ENCODE measurements at places on chromosomes 5 and 9. TPM values are rescaled to one million over a fixed set of nuclear protein-coding genes. Genes with fewer than 3 reads are reported as not detected.
A peak's percentile ranks its signal among the peaks of the same experiment; 100 is the strongest.

DNA sequence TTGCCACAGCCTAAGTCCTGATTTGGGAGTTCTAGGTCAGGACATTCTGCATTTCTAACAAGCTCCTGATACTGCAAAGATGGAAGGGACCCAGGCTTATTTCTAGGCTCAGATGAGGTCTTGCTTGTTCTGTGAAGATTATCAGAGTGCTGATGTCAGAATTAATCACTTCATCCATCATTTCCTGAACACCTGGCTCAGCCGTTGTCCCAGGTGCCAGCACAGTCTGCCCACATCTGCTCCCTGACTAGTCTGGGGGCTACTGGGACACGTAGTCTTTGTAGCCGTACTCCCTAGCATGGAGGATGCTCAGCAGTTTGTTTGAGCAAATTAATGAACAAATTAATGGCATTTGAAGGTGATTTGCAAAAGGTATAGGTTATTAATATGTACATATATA lies 17.9 kb upstream of the SPINK4 start:
- H3K4me3 ChIP-seq: no peak overlapping the region
- H3K27ac ChIP-seq: no peak overlapping the region
- DNase-seq: no peak
- no peaks in the 10 kb centered on the region for H3K27me3 ChIP-seq
- H3K4me1 ChIP-seq: peaks cover 10% of the 10 kb centered on the region
- no peaks in the 10 kb centered on the region for H3K36me3 ChIP-seq

DNA sequence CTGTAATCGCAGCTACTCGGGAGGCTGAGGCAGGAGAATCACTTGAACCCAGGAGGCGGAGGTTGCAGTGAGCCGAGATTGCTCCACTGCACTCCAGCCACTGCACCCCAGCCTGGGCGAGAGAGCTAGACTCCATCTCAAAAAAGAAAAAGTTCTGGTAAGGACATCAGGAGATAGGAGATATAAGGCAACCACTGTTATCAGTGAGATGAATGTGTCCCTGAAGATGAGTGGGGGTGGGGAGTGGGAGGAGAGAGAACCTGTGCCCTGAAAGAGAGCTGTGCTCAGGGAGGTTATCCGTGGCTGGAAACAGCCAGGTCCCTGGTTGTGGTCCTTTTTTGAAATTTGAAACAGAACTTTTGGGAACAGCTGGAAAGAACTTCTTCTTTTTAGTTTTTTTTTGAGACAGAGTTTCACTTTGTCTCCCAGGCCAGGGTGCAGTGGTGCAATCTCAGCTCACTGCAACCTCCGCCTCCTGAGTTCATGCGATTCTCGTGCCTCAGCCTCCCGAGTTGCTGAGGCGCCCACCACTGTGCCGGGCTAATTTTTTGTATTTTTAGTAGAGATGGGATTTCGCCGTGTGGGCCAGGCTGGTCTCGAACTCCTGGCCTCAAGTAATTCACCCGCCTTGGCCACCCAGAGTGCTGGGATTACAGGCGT lies 2.6 kb downstream of the PTPA start:
- H3K36me3 ChIP-seq: no peaks in the 10 kb centered on the region
- DNase-seq: no peak
- H3K4me3 ChIP-seq: no peak overlapping the region
- peaks cover 11% of the 10 kb centered on the region for H3K4me1 ChIP-seq
- no peaks in the 10 kb centered on the region for H3K27me3 ChIP-seq

GRCh38 chr9:36101916-36102741 lies 34.4 kb upstream of the GLIPR2 start:
- no peaks in the 10 kb centered on the region for H3K36me3 ChIP-seq
- no peak overlapping the region for H3K27ac ChIP-seq

GRCh38 chr9:116656501-116656971 lies 30.6 kb upstream of the TRIM32 start:
- no peaks in the 10 kb centered on the region for H3K27me3 ChIP-seq
- peaks cover 23% of the 10 kb centered on the region for H3K4me1 ChIP-seq
- H3K27ac ChIP-seq: no peak overlapping the region
- DNase-seq: no peak
- no peaks in the 10 kb centered on the region for H3K36me3 ChIP-seq

- H3K4me3 ChIP-seq: no peak overlapping the region
- H3K36me3 ChIP-seq: no peaks in the 10 kb centered on the region
- DNase-seq: no peak
- H3K27me3 ChIP-seq: no peaks in the 10 kb centered on the region
Measured at GRCh38 chr5:139669662-139670368, 21.7 kb downstream of the CXXC5 start.

- H3K4me3 ChIP-seq: no peak overlapping the region
- no peak for DNase-seq
- H3K36me3 ChIP-seq: no peaks in the 10 kb centered on the region
- H3K27me3 ChIP-seq: no peaks in the 10 kb centered on the region
- H3K4me1 ChIP-seq: peaks cover 7% of the 10 kb centered on the region
- peak overlapping the region; percentile 17 for H3K27ac ChIP-seq
Measured at GRCh38 chr9:130766021-130766926, 68.8 kb upstream of the ABL1 start.

- no peak overlapping the region for H3K4me3 ChIP-seq
- H3K27ac ChIP-seq: no peak overlapping the region
- no peak for DNase-seq
- no peaks in the 10 kb centered on the region for H3K4me1 ChIP-seq
Measured at GRCh38 chr5:154430466-154430865, 15.3 kb upstream of the SAP30L start.

DNA sequence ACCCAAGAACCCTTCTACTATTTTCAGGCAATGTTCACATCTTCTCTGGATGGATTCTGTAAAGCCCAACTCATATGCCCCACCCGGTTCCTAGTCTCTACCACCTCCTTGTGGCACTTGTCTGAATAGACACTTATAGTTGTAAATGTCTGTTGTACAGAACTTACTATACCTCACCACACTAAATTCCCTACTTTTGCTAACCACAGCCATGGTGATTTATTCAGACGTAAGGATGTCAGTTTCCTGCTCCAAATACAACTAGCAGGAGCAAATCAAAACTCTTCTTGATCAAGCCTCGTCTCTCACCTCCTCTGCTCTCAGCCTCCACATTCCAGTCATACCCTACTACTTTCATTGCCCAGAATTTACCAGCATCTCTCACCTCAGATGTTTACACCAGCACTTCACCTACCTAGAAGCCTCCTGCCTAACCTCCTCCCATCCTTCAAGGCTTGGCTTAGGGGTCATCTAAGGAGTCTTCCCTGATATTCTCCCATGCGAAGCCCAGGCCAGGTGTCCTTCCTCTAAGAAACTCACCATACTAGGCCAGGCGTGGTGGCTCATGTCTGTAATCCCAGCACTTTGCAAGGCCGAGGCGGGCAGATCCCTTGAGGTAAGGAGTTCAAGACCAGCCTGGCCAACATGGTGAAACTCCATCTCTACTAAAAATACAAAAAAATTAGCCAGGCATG lies 75.5 kb downstream of the MAPKAP1 start:
- no peak overlapping the region for H3K27ac ChIP-seq
- no peaks in the 10 kb centered on the region for H3K27me3 ChIP-seq
- H3K4me3 ChIP-seq: no peak overlapping the region
- peak; percentile 58 for DNase-seq
- peaks cover 14% of the 10 kb centered on the region for H3K4me1 ChIP-seq

GRCh38 chr9:34047864-34048726 lies 592 bp downstream of the UBAP2 start:
- H3K27ac ChIP-seq: peak overlapping the region; percentile 100
- no peaks in the 10 kb centered on the region for H3K27me3 ChIP-seq
- peak; percentile 48 for DNase-seq
- peaks cover 16% of the 10 kb centered on the region for H3K4me1 ChIP-seq
- peak overlapping the region; percentile 73 for H3K4me3 ChIP-seq
- peaks cover 4% of the 10 kb centered on the region for H3K36me3 ChIP-seq

GRCh38 chr9:24436761-24437160 lies 108.9 kb downstream of the IZUMO3 start:
- H3K27ac ChIP-seq: no peak overlapping the region
- DNase-seq: no peak
- no peaks in the 10 kb centered on the region for H3K36me3 ChIP-seq
- H3K27me3 ChIP-seq: no peaks in the 10 kb centered on the region
- H3K4me1 ChIP-seq: no peaks in the 10 kb centered on the region

DNA sequence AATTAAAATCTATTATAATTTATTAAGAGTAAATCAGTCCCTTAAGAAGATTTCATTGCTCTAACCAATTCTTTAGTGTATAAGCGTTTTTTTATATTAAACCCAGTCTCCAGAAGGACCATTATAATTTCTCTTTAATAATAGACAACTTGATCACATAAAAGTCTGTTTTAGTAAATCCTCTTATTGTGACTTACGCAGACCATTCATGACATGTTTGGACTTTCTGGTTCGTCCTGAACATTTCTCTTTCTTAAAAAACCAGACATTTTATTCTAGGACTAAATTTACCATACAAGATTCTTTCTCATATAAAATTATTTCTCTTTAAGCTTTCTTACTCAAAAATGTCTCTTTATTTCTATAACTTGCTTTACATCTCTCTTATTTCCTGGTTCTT lies 196.2 kb upstream of the RAI14 start:
- no peaks in the 10 kb centered on the region for H3K4me1 ChIP-seq
- H3K36me3 ChIP-seq: no peaks in the 10 kb centered on the region
- no peaks in the 10 kb centered on the region for H3K27me3 ChIP-seq
- no peak overlapping the region for H3K27ac ChIP-seq
- no peak overlapping the region for H3K4me3 ChIP-seq

DNA sequence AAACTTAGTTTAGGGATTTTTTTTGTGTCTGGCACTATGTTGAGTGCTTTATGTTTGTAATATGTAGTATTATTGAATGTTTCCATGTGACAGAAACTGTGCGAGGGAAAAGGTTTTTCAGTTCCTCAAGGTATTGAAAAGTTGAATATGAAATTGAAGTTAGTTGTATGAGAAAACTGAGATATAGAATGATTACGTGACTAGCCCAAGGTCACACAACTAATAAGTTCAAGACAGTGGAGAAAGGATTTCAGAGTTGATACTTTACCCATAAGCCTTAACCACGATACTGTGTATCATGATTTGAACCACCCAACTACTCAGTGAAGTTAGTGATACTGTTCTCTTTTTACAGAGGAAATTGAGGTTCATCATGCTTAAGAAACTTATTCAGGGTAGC lies 5.7 kb downstream of the NIPBL start:
- peaks cover 3% of the 10 kb centered on the region for H3K36me3 ChIP-seq
- H3K27ac ChIP-seq: no peak overlapping the region
- no peaks in the 10 kb centered on the region for H3K27me3 ChIP-seq
- peaks cover 23% of the 10 kb centered on the region for H3K4me1 ChIP-seq
- no peak overlapping the region for H3K4me3 ChIP-seq

DNA sequence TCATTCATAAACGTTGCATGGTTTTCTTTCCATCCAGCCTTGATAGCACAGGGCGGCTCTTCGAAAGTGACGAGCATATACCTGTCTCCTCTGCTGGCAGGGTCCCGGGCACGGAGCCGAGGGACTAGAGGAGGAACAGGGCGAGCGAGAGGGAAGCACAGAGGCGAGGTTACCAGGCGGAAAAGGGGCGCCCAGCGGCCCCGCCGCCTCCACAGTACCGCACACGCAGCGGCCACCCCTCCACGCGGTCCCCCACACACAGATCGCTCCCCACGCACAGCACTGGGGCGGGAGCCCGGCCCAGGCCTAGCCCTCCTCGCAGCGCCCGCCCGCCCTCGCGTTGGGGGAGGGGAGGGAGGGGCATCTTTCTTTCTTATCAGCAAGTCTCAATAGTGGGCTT lies 296.6 kb upstream of the DAB2 start:
- H3K27me3 ChIP-seq: no peaks in the 10 kb centered on the region
- no peak for DNase-seq

- H3K27ac ChIP-seq: no peak overlapping the region
- no peak for DNase-seq
- no peak overlapping the region for H3K4me3 ChIP-seq
- H3K4me1 ChIP-seq: peaks cover 8% of the 10 kb centered on the region
- no peaks in the 10 kb centered on the region for H3K27me3 ChIP-seq
Measured at GRCh38 chr5:179696603-179697002, 2.2 kb upstream of the CANX start.

DNA sequence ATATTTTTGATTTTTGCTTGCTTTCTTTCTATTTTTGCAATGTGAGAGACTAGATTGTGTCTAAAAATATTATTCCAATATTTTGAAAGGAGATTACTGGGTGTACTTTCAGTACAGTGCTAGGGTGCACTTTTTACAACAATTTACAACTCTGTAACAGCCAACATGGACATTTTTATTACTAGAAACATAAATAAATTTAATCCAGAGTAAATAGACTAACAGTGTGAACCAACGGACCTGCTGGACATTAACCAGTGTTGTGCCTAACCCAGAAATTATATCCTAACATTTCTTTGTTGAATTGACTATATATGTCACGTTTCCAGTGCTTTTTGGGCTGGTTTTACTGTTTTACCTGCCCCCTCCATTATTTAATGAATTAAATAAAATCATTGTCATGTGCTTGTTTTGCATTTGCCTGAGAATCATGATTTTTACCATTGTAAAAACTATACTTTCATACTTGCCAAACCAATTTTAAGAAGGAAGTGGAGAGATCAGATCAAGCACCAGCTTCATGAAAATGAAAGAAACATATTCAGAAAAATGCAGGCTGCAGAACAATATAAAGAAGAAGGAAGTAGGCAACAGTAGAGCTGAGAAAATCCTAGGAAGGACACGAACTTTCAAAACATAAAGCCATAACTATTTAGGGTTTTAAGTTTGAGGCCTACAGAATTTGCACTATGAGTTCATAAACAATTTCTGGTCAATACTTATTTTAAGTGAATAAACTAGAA lies 400.8 kb upstream of the PIK3R1 start:
- H3K4me3 ChIP-seq: no peak overlapping the region
- H3K36me3 ChIP-seq: no peaks in the 10 kb centered on the region
- no peaks in the 10 kb centered on the region for H3K27me3 ChIP-seq
- no peak for DNase-seq
- no peaks in the 10 kb centered on the region for H3K4me1 ChIP-seq

DNA sequence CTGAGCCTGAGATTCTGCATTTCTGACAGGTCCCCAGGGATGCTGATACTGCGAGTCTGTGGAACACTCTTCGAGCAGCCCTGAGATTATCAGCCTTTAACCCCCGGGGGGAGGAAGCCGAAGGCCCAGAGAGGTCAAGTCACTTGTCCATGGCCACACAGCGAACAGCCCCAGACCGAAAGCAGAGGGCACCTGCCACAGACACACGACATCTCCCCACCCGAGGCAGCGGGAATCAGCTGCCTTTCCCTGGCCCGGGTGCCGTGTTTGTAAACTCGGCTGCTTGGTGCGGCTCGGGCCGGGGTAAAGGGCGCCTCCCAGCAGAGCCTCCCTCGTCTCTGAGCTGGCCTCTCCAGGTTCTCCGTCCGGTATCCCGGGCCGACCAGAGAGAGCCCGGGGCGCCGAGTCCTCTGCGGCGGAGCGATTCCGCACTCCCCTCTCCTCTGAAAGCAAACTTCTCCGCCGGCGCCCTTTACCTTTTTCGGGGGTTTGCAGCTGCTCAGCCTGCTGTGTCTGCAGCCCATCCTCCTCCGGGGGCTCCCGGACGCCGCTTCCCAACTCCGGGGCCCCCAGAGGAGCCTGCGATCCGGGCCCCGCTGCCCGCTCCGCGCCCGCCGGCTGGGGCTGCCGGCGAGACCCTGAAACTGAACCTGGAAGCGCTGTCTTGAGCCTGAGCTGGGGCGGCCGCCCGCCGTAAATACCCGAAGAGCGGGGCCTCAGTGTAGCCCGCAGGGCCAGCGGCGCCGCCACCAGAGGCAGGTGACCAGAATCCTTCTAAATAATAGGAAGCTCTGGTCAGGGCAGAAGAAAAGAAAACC lies at the start of gene CCDC69:
TSS of gene CCDC69 (minus strand) at position 646 of the 818 bp plus-strand sequence. CDS start at position 524, 122 bp downstream.
- H3K36me3 ChIP-seq: no peaks in the 10 kb centered on the region
- H3K27me3 ChIP-seq: no peaks in the 10 kb centered on the region
- H3K4me3 ChIP-seq: peak within 1 kb of the TSS; percentile 58
- H3K27ac ChIP-seq: no peak within 1 kb of the TSS
- peak; percentile 59 for DNase-seq

The FOXD4L3 gene
- total RNA-seq: not detected

The GLRA1 gene
- not detected for total RNA-seq

The HSPA9 gene
- total RNA-seq: 502 TPM

The FBXL7 gene
- total RNA-seq: 5.9 TPM

The LRRC19 gene
- not detected for total RNA-seq

The TNFSF8 gene
- total RNA-seq: not detected

The KIF24 gene
- 10.6 TPM for total RNA-seq

The RAI14 gene
- total RNA-seq: 23.6 TPM

The PHYHD1 gene
- 8.0 TPM for total RNA-seq

All from A673 (cell line).